ENCODE measurements at places on chromosomes 12 and 14. TPM values are rescaled to one million over a fixed set of nuclear protein-coding genes. Genes with fewer than 3 reads are reported as not detected.

The DTX1 gene
- 12.0 TPM for total RNA-seq

The NEDD1 gene
- total RNA-seq: 69.3 TPM

The MMP17 gene
- total RNA-seq: not detected

The ABCB9 gene
- 3.8 TPM for total RNA-seq

The KRT82 gene
- total RNA-seq: not detected

The C14orf132 gene
- 4.3 TPM for total RNA-seq

The DPF3 gene
- total RNA-seq: 0.39 TPM

The TDRD9 gene
- 0.62 TPM for total RNA-seq

The KCNJ8 gene
- total RNA-seq: not detected

The OR4E2 gene
- not detected for total RNA-seq

The OAS3 gene
- 32.1 TPM for total RNA-seq

The GPR162 gene
- 0.11 TPM for total RNA-seq

The GUCY2C gene
- total RNA-seq: not detected

The CD27 gene
- 116 TPM for total RNA-seq

The PLCZ1 gene
- total RNA-seq: not detected

The IAPP gene
- not detected for total RNA-seq

The MANSC4 gene
- not detected for total RNA-seq

The C12orf54 gene
- total RNA-seq: not detected

The APPL2 gene
- 17.2 TPM for total RNA-seq

The SOAT2 gene
- 0.79 TPM for total RNA-seq

The TBX5 gene
- total RNA-seq: not detected

The AMDHD1 gene
- total RNA-seq: 1.7 TPM

The NOS1 gene
- not detected for total RNA-seq

The TOMM20L gene
- not detected for total RNA-seq

The SCFD1 gene
- total RNA-seq: 55.3 TPM

The PFDN5 gene
- 253 TPM for total RNA-seq

The PLBD2 gene
- total RNA-seq: 17.3 TPM

The SMCO2 gene
- total RNA-seq: 0.23 TPM

The ENDOU gene
- total RNA-seq: not detected

The HOXC10 gene
- total RNA-seq: not detected

The LALBA gene
- total RNA-seq: not detected

The GPR132 gene
- 35.4 TPM for total RNA-seq

The ITFG2 gene
- 28.0 TPM for total RNA-seq

The PTPN6 gene
- total RNA-seq: 483 TPM

The TBX3 gene
- total RNA-seq: not detected

The RERG gene
- total RNA-seq: not detected

The LRRIQ1 gene
- total RNA-seq: not detected

The NKX2-1 gene
- not detected for total RNA-seq

The CELA1 gene
- total RNA-seq: 0.18 TPM

Data from activated CD4-positive, alpha-beta T cell treated with anti-CD3 and anti-CD28 coated beads for 36 hours (primary cell).